CD4-positive, alpha-beta T cell treated with Interleukin-21 for 1 hour (primary cell): ENCODE measurements at places on chromosomes 3 and 15.

- no peak for DNase-seq
These were observed 79.0 kb downstream of the CHD2 start for GRCh38 chr15:92979011-92979701.

DNA sequence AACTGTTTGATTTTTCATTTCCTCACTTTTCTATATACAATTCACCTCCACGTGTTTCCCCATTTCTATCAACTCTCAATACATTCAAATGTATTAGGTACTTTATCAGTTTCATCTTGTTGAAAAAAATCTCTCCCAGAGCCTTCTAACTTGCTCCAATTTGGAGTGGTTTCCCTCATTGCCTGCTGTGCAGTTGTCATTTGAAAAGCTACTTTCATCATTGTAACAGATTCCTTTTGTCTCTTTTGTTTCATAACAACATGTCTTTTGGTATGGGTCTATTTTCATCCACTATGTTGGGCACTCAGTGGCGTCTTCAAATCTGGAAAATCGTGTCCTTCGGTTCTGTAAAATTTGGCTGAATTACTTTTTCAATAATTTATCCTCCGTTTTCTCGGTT is 75.0 kb downstream of the NR2E3 start:
- DNase-seq = no peak

DNA sequence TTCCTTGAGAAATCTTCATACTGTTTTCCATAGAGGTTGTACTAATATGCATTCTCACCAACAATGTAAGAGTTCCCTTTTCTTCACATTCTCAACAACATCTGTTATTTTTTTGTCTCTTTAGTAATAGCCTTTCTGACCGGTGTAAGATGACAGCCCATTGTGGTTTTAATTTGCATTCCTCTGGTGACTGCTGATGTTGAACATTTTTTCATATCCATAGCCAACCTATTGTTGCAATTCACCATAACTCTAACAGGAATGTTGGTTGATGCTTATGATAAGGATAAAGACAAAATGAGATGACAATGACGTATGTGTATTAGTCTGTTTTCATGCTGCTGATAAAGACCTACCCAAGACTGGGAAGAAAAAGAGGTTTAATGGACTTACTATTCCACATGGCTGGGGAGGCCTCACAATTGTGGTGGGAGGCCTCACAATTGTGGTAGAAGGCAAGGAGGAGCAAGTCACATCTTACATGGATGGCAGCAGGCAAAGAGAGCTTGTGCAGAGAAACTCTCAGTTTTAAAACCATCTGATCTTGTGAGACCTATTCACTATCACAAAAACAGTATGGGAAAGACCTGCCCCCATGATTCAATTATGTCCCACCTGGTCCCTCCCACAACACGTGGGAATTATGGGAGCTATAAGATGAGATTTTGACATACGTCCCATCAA is 37.6 kb upstream of the RHCG start:
- no peak for DNase-seq

DNA sequence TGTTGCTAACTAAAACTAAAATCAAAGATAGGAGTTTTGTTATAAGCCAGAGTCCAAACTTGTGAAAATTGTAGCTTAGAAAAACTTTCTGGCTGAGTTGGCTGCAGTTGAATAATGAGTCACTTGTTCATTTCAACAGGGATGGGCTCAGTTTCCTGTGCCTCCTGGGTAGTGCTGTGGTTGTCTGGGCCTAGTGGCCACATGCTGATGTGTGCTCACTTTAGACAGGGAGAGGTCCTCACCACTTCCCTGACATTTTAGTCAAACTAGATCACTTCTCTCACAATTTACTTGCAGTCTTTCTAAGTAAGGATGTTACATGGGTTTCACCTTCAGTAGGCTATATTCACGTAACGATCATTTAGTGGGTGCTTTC is 6.3 kb upstream of the UBE2Q2 start:
- peak; percentile 50 for DNase-seq

DNA sequence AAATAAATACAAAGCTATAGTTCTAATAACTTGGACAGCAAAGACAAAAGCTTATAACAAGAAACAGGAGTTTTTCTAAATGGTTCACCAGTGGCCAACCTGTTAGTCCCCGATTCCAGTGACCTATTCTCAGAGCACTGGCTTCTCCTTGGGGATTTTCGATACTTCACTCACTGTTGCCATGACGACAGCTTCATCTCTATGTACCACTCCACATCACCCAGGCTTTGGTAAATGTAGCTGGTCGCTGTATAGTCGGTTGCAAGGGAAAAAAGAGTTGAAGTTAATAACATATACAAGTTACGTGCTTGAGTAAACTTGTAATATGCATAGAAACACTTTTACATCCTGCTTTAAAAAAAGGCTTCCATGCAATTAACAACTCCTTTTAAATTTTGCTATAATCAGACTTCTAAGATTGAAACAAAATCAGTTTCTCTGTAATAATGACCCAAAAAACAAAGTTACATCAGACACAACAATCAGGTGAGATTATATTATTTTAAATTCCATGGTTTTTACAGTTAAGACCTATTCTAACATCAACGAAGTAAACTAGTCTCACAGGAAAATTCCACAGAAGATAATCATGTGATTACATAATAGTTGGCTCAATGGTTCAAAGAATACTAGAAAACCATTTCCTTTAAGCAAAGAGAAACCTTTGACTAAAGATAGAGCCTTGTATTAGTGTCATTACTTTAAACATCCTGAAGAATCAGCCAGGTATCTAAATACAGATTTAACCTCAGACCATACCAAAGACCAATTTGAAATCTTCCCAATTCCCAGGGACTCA is 2.9 kb downstream of the CCNL1 start:
- DNase-seq = peak; percentile 55

DNA sequence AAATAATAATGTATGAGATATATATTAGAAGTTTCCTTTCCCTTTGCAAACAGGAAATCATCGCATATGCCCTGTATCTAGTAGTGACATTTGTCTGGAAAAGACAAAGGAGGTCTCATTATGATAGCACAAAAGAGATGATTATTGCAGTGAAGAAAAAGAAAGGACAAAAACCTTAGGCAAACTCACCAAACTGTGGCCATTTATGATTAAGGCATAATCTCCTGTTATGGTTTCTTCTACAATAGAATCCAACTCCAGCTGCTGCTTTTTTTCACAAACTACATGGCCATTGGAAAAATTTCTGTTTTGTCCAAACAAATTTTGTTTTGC is 218.2 kb downstream of the ATP8B4 start:
- no peak for DNase-seq

GRCh38 chr15:78456426-78456825 is 18.4 kb downstream of the IREB2 start:
- no peak for DNase-seq

DNA sequence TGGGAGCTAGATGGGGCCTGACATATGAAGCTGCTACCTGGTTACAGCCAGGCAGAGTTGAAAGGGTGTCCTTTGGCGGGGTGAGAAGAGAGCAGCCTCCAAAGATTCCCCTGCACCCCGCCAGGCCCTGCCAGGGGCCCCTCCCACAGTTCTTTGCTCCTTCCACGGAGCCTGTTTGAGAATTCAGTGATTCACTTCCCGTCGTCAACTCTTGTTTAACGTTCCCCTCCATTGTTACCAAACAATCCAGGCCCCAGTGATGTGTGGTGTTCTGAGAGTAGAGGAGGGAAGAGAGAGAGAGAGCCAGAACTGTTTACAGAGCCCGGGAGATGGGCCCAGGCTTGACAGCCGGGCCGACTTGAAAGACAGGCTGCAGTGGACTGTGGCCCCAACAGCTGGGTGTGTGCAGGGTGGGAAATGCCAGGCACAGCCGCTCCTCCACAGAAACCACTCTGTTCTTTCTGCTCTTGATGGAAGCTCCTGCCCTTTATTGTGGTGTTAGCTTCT is 81.5 kb downstream of the SMAD3 start:
- peak; percentile 29 for DNase-seq

GRCh38 chr3:141452045-141452444 is 34.8 kb upstream of the RASA2 start:
- peak; percentile 71 for DNase-seq

- DNase-seq = no peak
These were observed 73.1 kb downstream of the WDR76 start for GRCh38 chr15:43899928-43900327.
